AG10803 (cell line): ENCODE measurements at places on chromosomes 6 and 20.

- no peak for DNase-seq
Measured at GRCh38 chr6:132126150-132126549, 175.0 kb upstream of the CCN2 start.

DNA sequence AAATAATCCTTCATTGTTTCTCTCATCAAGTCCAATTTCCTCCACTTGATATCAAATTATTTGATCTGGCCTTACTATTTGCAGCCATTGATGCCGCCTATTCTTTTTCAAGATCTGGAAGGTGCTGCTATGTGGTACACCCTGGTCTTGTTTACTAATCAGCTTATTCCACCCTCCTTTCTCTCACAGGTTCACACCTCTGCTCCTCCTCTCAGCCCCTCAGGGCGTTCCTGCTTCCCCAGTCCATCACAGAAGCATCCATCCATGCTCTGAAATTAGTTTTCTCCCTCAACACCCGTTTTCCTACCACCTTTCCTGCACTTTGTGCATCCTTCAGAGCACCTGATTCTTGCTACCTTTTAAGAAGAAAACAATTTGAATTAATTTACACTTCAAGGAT, 183.6 kb downstream of the EPHA7 start:
- no peak for DNase-seq

DNA sequence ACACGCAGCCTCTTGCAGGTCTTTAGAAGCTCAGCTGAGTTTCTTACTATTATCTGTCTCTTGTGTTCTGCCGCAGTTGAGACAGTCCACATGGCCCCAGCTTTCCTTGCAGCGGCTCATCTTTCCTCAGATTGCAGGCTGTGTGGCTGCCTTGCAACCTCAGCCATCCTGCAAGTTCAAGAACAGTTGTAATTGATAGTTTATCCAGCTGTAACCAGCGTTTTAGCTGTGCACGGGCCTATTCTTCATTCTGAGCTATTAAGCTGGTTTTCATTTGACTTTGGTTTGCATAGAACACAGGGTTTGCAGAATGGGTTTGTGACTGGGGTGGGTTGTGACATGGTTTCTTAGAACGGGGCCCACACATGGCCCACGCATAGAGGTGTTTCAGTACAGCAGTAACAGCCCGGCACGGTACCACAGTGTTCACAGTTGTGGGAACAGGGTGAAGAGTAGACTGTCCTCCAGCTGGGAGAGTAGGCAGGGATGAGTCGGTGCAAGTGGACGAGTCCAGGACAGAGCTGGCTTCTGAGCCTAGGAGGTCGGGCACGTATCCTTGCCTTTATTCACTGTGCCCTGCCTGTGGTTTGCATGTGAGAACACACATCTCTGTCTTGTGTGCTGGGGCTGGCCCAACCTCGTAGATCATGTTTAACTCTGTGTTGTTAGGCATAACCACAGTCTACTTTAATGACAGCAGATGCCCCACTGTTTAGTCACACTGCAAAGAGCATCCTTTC, 89.2 kb downstream of the RPP40 start:
- peak; percentile 78 for DNase-seq

GRCh38 chr6:33320315-33321181, 3.0 kb upstream of the ZBTB22 start:
- peak; percentile 28 for DNase-seq

GRCh38 chr6:161481786-161482516, 208.1 kb upstream of the AGPAT4 start:
- DNase-seq, result peak; percentile 54
